Activated CD4-positive, CD25-positive, alpha-beta regulatory T cell (primary cell): ENCODE measurements at places on chromosomes 4 and X.

DNA sequence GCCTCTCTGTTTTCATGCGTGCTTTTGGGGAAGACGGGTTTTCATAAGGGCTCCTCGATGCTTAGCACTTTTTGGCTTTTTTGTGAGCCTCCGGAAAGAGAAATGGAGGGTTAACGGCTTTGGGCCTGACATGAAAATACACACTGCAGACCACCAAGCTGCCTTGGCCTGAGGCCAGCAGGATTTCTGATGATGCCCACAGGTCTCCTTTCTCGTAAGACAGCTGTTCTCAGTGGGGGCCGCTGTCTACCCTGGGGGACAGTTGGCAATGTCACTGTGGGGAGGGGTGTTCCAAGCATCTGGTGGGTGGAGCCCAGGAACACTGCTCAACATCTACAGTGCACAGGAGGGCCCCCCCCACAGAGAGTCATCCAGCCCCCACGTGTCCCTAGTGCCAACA, 29.4 kb upstream of the CLDN34 start:
- DNase-seq, result no peak

DNA sequence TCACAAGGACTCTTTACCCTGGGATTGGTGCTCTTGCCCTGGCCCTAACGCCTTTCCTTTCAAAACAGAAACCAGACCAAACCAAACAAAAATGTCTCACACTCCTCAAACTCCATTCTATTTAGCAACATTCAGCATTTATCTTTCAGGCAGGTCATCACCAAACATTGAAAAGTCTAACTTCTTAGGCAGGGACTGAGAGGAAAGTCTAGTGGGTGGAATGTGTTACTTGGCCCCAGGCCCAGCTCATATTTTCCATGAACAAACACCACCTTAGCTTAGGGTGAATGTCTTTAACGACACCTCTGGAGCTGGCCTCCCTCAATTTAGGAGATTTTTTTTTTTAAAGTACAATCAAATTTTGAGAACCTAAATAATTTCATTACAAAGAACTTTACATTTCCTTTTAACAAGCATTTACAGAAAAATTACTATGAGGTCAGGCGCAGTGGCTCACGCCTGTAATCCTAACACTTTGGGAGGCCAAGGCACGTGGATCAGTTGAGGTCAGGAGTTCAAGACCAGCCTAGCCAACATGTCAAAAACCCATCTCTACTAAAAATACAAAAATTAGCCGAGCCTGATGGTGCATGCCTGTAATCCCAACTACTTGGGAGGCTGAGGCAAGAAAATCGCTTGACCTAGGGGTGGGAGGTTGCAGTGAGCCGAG, 10.2 kb upstream of the N4BP2 start:
- DNase-seq, result no peak

DNA sequence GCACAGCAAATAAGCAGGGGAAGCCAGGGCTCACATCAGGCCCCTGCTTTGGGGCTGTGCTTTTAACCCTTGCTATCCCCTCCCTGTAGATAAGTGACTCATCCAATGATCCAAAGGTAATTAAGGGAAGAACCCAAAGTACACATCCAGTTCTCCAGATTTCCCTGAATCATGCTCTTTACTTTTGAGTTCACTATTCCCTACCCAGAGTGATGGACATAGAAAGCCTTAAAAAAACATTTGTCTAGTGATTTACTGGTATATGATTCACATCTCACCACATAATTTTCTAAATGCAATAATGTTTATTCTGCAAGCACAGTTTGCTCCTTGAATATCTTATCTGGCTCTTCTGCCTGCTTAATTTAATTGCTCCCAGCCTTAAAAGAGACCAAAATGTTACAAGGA, 136.2 kb downstream of the PPP3CA start:
- DNase-seq, result no peak

- no peak for DNase-seq
Measured at GRCh38 chr4:126890994-126891393, 741.8 kb upstream of the INTU start.

DNA sequence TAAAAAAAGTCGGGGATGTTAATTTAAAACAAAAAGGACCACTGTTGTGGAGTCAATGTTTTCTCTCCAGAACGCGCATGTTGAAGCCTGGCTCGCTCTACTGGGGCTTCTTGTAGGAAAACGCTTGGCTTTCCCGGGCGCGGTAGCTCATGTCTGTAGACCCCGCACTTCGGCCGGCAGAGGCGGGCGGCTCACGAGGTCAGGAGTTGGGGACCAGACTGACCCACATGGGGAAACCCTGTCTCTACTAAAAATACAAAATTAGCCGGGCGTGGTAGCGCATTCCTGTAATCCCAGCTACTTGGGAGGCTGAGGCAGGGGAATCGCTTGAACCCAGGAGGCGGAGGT, 15.6 kb downstream of the NELFA start:
- DNase-seq, result no peak

DNA sequence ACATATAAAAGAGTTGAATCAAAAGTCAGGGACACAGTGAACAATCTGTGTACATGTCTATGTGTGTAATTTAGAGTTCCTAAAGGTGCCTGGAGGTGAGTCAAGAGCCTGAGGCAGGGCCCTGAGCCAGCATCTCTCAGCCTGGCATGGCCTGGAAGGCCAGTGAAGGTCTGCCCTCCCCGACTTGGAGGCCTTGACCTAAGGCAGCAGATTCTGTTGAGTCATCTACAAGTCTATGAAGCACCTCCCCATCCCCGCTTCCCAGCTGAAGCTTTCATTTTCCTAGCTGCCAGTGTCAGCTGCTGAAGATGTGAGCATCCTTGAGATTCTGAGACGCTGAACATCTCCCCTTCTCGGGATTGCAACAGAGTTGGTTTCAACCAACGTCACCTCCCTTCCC, 583.9 kb downstream of the BCOR start:
- no peak for DNase-seq

DNA sequence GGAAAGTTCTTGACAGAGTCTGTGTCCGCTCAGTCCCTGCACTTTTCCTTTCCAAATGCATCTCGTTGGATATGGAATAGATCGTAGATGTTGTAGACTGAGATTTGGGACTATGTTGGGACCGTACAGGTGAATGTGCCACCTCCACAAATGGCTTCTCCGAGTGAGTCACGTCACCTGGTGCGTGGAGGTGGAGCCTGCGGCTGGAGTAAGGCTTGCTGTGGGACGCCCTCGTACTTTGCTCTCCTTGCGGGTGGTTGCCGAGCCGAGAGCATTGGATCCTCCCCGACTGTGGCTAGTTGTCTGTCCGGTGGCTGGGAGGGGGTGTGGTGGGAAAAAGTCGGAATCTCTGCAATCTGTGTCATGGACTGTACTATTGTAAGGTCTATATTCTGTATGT, 60.5 kb downstream of the NELFA start:
- no peak for DNase-seq

DNA sequence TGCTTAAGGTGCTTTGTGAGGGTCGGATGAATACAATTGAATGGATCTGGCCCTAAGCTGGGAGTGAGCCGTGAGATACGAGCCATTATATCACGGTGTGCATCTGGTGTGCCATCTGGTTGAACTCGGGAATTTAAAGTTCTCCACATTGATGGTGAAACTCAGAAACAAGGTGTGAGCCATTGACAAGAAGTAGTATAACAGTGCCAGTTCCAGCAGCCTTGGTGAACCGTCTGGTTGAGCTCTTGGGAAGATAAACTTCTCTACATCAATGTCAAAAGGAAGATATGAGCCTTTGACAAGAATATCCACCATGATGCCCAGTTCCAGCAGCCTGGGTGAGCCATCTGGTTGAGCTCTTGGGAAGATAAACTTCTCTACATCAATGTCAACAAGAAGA, 5.0 kb upstream of the CSF2RA start:
- DNase-seq, result no peak

- no peak for DNase-seq
Measured at GRCh38 chr4:38526412-38526811, 137.6 kb upstream of the KLF3 start.

DNA sequence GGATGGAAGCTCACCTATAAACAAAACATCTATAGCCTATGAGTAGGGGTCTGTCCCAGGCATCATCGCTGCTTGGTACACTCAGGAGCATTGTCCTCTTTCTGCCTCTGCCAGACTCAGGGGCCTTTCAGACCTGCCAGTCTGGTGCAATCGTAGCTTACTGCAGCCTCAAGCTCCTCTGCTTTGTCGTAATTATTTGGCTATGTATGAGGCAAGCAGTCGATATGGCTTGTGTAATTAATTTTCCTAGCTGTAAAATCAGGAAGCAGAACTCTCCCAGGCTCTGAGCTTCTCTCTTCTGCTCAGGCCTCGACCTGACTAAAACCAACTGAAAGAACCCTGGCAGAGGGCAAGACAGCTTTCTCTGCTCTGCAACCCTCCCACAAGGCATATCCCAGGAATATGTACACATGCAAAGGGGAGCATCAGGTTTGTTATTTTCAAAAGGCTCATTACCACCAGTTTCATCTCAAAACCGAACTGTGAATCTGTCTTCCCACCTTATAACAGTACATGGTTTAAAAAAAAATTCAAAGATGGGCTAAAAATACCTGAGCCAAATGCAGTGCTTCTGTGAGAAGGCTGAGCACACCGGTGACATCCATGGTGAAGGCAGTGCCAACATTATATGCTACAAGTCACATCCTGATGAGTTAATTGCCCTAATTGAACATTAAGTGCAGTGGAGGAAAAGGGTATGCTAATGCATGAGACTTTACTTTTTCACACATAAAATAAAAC, 309.2 kb upstream of the EMCN start:
- no peak for DNase-seq

DNA sequence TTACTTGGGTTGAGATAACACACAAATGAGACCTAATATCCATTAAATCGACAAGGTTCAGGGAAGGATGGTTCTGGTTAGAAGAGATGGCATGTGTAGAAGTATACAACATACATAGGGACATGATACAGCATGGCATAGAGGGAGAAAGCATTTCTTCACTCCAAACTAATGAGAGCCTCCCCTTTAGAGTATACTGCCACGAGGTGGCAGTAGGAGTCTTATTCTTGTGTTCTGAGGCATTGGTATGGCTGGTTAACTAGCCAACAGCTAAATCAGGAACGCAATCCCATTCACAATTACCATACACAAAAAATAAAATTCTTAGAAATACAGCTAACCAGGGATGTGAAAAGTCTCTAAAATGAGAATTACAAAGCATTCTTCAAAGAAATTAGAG, 29.1 kb upstream of the TRO start:
- DNase-seq, result no peak

DNA sequence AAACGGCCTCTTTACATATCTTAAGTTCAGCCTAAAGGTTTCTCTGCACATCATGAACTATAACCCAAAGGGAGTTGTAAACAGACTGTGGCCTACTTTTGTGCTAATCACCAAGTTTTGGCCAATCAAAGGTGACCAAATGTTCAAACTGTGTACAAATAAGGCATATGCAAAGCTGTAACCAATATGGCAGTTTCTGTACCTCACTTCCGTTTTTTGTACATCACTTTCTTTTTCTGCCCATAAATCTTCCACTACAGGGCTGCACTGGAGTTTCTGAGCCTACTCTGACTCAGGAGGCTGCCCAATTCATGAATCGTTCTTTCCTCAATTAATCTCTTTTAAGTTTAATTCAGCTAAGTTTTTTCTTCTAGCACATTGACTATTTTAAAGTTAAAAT, 318.7 kb downstream of the SLC7A11 start:
- DNase-seq, result no peak

GRCh38 chrX:21702725-21703124, 44.6 kb upstream of the KLHL34 start:
- no peak for DNase-seq

- no peak for DNase-seq
Measured at GRCh38 chr4:135197641-135198040, 996.1 kb upstream of the PABPC4L start.

GRCh38 chr4:149409146-149409545, 406.5 kb downstream of the IQCM start:
- DNase-seq, result no peak

GRCh38 chr4:127781300-127782024, 660 bp upstream of the HSPA4L start:
- no peak for DNase-seq

GRCh38 chr4:145230726-145231125, 50.3 kb upstream of the OTUD4 start:
- DNase-seq, result no peak
